Colonic mucosa (tissue), 4 donors: ENCODE measurements at places on chromosomes 7 and 10. TPM values are rescaled to one million over a fixed set of nuclear protein-coding genes. Genes with fewer than 3 reads are reported as not detected.

DNA sequence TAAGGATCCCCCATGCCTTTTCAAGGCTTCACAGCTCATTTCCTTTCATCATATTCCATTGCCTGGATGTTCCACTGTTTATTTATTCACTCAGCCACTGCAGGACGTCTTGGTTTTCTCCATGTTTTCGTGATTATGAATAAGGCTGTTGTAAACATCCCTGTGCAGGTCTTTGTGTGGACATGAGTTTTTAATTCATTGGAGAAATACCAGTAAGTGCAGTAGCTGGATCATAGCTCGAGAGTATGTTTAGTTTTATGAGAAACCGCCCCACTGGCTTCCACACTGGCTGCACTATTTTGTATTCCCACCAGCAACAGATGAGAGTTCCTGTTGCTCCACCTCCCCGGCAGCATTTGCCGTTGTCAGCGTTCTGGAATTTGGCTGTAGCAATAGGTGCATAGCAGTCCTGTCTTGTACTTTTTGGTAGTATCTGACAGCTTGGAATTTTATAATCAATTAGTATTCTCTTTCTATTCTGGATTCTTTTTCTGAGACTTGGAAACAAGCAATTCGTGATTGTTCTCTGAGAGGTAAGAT lies 269.9 kb upstream of the PITRM1 start:
- DNase-seq = no peak

DNA sequence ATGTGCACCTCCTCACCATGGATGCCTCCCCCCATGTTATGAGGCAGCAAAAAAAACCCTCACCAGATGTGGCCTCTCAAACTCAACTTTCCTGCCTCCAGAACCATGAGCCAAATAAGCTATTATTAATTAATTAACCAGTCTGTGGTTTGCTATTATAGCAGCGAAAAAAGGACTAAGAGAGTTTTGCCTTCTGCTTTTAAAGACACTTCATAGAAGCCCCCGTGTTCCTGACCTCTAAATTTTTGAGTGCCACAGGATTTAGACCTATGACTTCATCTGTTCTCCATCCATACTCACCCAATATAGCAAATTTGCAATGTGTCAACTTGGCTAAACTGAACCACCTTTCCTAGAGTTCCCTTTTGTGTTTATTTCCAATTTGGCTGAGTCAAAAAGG lies 9.2 kb upstream of the SEMA3E start:
- no peak for DNase-seq

The MEOX2 gene
- 0.42 TPM for total RNA-seq

The PDK4 gene
- 11.1 TPM for total RNA-seq

- DNase-seq = peak; percentile 20
Measured at GRCh38 chr10:7409732-7410168, 1.1 kb downstream of the SFMBT2 start.

- DNase-seq = no peak
Measured at GRCh38 chr10:66910671-66911070, 15.2 kb upstream of the LRRTM3 start.

The RNF148 gene
- 0.50 TPM for total RNA-seq
